ENCODE measurements at places on chromosomes 3 and 15.

GRCh38 chr3:40523781-40524180 is 979 bp upstream of the ZNF621 start:
- DNase-seq: no peak

DNA sequence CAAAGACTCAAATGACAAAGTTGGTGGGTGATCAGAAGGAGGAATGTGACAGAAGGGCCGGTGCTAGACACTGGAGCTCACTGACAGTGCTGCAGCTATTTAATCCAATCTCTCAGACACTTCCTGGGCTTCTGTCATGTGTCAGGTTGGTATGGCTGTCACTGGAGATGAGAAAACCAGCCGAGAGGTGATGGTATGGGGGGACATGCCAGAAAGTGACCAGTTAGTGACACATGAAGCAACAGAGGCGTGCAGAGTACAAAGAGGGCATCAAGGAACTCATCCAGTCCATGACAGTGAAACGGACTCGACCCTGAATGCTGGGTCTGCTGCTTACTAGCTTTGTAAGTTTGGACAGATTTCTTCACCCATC is 219.5 kb downstream of the CADPS start:
- no peak for DNase-seq

- DNase-seq: no peak
These were observed 8.6 kb downstream of the GPR15 start for GRCh38 chr3:98540346-98540745.

- no peak for DNase-seq
These were observed 113.9 kb upstream of the AGTR1 start for GRCh38 chr3:148583793-148584192.

DNA sequence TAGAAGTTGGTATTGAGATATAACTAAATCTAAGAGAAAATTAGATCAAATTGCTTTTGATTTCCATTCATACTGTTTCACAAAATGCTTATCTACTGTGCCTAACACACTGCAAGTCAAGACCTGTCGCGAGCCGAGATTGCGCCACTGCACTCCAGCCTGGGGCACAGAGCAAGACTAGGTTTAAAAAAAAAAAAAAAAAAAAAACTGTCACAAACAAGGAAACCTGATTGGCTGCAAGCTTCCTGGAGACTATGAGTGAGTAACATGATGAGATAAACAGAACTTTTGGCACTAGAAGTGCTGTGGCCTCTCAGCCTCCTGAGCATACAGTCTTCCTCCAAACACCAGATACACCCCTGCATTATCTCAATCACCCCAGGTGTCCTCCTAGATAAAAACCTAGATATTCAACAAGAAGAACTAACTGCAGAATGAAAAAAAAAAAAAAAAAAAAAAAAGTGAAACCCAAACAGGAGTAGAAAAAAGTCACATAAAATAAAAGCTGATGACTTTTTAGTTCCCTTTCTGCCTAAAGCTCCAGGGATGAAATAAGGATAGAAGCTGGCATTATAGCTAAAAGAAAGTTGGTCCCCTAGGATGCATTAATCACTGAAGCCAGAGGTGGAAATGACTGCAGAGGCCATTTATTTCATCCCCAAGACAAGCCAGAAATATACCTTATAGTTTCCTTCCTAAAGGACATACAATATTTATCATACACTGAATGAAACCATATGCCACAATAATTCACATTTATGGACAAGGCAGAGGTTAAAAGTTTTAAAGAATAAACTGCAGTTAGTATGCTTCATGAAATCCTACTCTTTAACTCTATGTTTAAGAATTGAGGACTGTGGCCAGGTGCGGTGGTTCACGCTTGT is 82.4 kb downstream of the P3H2 start:
- DNase-seq: no peak

DNA sequence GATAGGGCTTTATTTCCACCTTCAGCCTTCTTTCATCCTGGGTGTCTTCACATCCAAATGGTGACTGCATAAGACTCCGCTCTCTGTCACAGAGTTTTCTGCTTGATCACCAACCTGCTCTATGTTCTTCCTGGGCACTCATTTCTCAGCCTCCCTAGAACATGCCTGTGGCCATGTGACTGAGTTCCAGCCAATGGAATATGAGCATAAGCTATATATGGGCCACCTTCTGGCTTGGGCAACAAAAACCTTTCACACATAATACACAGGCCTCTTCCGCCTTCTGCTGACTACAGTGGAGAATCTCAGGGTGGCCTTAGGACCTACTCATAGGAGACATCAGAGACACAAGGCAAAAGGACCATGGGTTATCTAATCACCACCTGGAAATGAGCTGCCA is 51.2 kb upstream of the MED12L start:
- DNase-seq: no peak

Measured in stimulated activated CD4-positive, alpha-beta T cell treated with anti-CD3 and anti-CD28 coated beads, Interleukin-15, amount 100 ng/mL, for 1 hour (primary cell).